ENCODE measurements at places on chromosomes 16 and 17.

DNA sequence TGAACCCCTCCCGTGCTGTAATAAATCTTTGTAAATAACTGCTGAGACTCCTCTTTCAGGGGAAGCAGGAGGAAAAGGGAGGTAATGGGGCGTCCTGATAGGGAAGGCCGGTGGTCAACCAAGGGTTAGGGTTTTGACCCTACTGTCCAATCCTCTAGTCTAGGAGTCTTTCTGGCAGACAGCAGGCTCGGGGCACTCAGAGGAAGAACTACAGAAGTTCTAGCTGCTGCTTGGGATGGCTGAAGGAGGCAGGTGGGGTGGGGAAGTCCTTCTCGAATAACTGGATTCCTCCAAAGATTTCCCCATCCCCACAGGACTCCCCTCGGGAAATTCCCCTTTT, 387 bp upstream of the STARD3 start:
- DNase-seq, result no peak

DNA sequence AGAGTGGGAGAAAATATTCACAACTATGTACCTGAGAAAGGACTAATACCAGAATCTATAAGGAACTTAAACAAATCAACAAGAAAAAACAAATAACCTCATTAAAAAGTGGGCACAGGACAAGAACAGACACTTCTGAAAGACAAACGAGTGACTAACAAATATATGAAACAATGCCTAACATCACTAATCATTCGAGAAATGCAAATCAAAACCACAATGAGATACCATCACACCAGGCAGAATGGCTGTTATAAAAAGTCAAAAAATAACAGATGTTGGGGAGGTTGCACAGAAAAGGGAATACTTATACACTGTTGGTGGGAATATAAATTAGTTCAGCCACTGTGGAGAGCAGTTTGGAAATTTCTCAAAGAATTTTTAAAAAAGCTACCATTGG, 83.5 kb upstream of the WSCD1 start:
- DNase-seq, result no peak

GRCh38 chr17:77677630-77678029, 280.9 kb upstream of the TNRC6C start:
- DNase-seq, result no peak

GRCh38 chr16:48295488-48296281, 48.3 kb upstream of the ABCC11 start:
- DNase-seq, result no peak

GRCh38 chr16:60651346-60651745, 1384.9 kb downstream of the CDH8 start:
- no peak for DNase-seq

All from NCI-H1436 treated with DMSO at 0.1 percent for 48 hours (cell line).